ENCODE measurements at places on chromosomes 11 and 22.

DNA sequence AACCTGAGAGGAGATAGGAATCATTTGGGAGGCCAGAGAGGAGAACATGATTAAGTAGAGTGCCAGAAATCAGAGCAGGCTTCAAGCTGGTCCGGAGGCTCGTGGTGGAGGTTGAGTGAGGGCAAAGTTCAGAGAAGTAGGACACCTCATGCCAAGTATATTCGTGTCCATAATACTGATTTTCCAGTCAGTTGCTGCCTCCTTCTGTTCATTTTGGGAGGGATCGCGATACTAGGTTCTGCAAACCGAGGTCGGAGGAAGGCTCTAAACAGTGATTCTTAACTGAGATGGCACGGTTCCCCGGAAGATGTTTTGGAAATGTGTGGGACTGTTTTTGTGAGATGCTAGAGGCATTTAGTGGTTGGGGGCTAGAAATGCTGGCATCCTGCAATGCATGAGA is 13.6 kb upstream of the CD3E start:
- DNase-seq: no peak
- H3K4me3 ChIP-seq: no peak overlapping the region
- H3K4me1 ChIP-seq: peaks cover 7% of the 10 kb centered on the region
- H3K27ac ChIP-seq: no peak overlapping the region

GRCh38 chr11:34243600-34244464 is 114.0 kb downstream of the ABTB2 start:
- no peak overlapping the region for H3K4me3 ChIP-seq
- H3K36me3 ChIP-seq: no peaks in the 10 kb centered on the region
- H3K27me3 ChIP-seq: no peaks in the 10 kb centered on the region
- H3K4me1 ChIP-seq: peaks cover 17% of the 10 kb centered on the region
- no peak for DNase-seq

- DNase-seq: no peak
- no peak overlapping the region for H3K27ac ChIP-seq
- no peaks in the 10 kb centered on the region for H3K36me3 ChIP-seq
- peaks cover 4% of the 10 kb centered on the region for H3K4me1 ChIP-seq
Observed at GRCh38 chr11:67054836-67055523, 1.7 kb upstream of the RHOD start.

GRCh38 chr11:68377389-68377795 is 65.0 kb downstream of the LRP5 start:
- no peak overlapping the region for H3K4me3 ChIP-seq
- H3K36me3 ChIP-seq: no peaks in the 10 kb centered on the region
- no peaks in the 10 kb centered on the region for H3K27me3 ChIP-seq
- H3K4me1 ChIP-seq: no peaks in the 10 kb centered on the region
- no peak overlapping the region for H3K27ac ChIP-seq
- DNase-seq: no peak

DNA sequence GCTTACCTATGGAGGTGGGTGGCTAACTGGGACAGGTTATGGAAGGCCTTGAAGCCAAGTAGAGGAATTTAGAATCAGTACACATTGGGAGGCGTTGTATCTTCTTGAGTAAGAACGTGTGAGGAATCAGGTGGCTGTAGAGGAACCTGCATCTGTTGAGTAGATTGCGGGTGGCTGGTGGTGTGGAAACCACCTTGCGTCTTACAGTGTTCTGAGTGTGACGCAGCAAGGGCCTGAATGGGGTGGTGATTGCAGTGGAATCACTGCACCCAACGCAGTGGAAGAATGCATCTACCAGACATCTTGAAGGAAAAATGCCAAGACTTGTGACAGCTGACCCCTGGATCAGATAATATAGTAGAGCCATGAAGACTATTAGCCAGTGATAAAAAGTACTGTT is 110.8 kb upstream of the NNMT start:
- H3K4me1 ChIP-seq: peaks cover 47% of the 10 kb centered on the region
- DNase-seq: no peak
- no peaks in the 10 kb centered on the region for H3K27me3 ChIP-seq
- H3K36me3 ChIP-seq: no peaks in the 10 kb centered on the region
- H3K27ac ChIP-seq: no peak overlapping the region
- H3K4me3 ChIP-seq: no peak overlapping the region

- H3K36me3 ChIP-seq: no peaks in the 10 kb centered on the region
- H3K4me1 ChIP-seq: no peaks in the 10 kb centered on the region
- no peaks in the 10 kb centered on the region for H3K27me3 ChIP-seq
- no peak overlapping the region for H3K27ac ChIP-seq
Observed at GRCh38 chr22:44243761-44244160, 63.0 kb downstream of the PARVG start.

- peaks cover 24% of the 10 kb centered on the region for H3K4me1 ChIP-seq
- H3K27me3 ChIP-seq: no peaks in the 10 kb centered on the region
- no peak for DNase-seq
- H3K36me3 ChIP-seq: no peaks in the 10 kb centered on the region
Observed at GRCh38 chr11:540583-541432, 3.5 kb downstream of the LRRC56 start.

DNA sequence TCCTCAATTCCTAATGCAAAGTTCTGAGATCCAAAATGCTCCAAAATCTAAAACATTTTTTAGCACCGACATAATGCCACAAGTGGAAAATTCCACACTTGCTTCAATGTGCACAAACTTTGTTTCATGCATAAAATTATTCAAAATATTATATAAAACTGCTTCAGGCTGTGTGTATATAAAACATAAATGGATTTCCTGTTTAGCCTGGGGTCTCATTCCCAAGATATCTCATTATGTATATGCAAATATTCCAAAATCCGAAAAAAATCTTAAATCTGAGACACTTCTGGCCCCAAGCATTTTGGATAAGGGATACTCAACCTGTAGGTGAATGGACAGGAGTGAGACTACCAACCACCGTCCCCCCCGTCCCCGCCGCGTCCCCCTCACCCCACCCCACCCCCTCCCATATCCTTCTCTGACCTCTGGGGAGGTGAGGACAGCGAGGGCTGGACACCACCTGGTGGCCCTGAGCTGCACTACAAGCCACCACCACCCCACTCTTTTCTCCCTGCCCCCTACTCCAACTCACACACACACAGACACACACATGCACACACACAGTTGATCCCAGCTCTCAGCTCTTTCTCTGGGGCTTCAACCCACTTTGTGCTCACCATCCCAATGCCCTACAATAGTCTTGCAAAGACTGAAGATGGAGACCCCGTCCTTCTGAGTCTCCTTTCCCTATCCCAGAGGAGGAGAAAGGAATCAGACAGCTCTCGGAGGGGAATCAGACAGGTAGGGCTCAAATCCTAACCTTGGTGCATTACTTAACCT is 101.0 kb downstream of the PDE2A start:
- no peaks in the 10 kb centered on the region for H3K27me3 ChIP-seq
- no peak overlapping the region for H3K27ac ChIP-seq
- H3K36me3 ChIP-seq: no peaks in the 10 kb centered on the region
- H3K4me3 ChIP-seq: no peak overlapping the region
- H3K4me1 ChIP-seq: no peaks in the 10 kb centered on the region

DNA sequence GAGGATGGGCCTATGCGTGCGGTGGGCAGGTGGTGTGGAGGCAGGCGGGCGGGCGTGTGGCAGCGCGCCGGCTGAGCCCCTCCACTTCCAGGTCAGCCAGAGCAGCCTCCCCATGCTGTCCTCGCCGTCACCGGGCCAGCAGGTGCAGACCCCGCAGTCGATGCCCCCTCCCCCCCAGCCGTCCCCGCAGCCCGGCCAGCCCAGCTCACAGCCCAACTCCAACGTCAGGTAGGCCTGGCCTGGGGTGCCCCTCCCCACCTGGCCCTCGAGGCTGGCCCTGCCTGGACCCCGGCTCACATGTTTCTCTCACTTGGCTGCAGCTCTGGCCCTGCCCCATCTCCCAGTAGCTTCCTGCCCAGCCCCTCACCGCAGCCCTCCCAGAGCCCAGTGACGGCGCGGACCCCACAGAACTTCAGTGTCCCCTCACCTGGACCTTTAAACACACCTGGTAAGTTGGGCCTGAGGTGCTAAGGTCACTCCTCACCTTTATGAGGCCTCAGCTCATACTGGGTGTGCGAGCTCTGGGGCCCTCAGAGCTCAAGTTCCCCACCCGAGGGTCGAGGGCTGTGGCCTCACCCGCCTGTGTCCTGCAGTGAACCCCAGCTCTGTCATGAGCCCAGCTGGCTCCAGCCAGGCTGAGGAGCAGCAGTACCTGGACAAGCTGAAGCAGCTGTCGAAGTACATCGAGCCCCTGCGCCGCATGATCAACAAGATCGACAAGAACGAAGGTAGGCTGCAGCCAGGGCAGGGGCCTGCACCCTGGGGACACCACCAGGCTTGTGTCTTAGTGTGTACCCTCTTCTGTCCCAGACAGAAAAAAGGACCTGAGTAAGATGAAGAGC is 75.3 kb downstream of the MED15 start:
- no peak overlapping the region for H3K27ac ChIP-seq
- no peak overlapping the region for H3K4me3 ChIP-seq
- H3K4me1 ChIP-seq: peaks cover 9% of the 10 kb centered on the region
- peaks cover 80% of the 10 kb centered on the region for H3K36me3 ChIP-seq
- H3K27me3 ChIP-seq: no peaks in the 10 kb centered on the region
- no peak for DNase-seq

GRCh38 chr11:61309739-61310138 is 14.6 kb upstream of the VWCE start:
- peaks cover 76% of the 10 kb centered on the region for H3K36me3 ChIP-seq
- no peaks in the 10 kb centered on the region for H3K27me3 ChIP-seq
- H3K4me1 ChIP-seq: no peaks in the 10 kb centered on the region
- no peak overlapping the region for H3K27ac ChIP-seq
- DNase-seq: no peak

- H3K27ac ChIP-seq: peak overlapping the region; percentile 96
- DNase-seq: no peak
- H3K4me1 ChIP-seq: peaks cover 97% of the 10 kb centered on the region
- no peaks in the 10 kb centered on the region for H3K36me3 ChIP-seq
- no peaks in the 10 kb centered on the region for H3K27me3 ChIP-seq
- peak overlapping the region; percentile 34 for H3K4me3 ChIP-seq
Observed at GRCh38 chr11:35165030-35165422, 26.1 kb downstream of the CD44 start.

DNA sequence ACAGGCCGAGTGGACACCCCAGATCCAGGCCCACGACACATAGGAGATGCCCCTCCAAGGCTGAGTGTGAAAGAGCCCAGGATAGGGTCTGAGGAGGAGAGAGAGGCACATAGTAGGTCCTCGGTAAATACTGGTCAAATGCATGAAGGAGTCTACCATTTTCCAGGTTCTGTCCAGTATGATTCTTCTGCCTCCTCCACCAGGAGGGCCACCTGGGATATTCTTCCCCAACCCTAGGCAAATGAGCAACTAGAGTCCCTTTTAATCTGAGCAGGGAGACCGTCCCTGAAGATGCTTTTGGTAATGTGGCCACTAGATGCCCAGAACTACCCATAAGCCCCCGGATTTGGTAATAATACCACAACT is 6.7 kb downstream of the PDGFB start:
- H3K27ac ChIP-seq: no peak overlapping the region
- no peaks in the 10 kb centered on the region for H3K27me3 ChIP-seq
- DNase-seq: no peak
- no peaks in the 10 kb centered on the region for H3K36me3 ChIP-seq
- H3K4me1 ChIP-seq: peaks cover 69% of the 10 kb centered on the region
- H3K4me3 ChIP-seq: no peak overlapping the region

- DNase-seq: no peak
- H3K27me3 ChIP-seq: peaks cover 13% of the 10 kb centered on the region
Observed at GRCh38 chr11:18236664-18237356, at the start of gene SAA4. TSS of gene SAA4 (minus strand) at chr11:18236802. CDS start at chr11:18235926, 876 bp downstream.

GRCh38 chr11:68810164-68810563 is 31.6 kb downstream of the CPT1A start:
- no peaks in the 10 kb centered on the region for H3K4me1 ChIP-seq
- no peaks in the 10 kb centered on the region for H3K27me3 ChIP-seq
- no peak overlapping the region for H3K27ac ChIP-seq

DNA sequence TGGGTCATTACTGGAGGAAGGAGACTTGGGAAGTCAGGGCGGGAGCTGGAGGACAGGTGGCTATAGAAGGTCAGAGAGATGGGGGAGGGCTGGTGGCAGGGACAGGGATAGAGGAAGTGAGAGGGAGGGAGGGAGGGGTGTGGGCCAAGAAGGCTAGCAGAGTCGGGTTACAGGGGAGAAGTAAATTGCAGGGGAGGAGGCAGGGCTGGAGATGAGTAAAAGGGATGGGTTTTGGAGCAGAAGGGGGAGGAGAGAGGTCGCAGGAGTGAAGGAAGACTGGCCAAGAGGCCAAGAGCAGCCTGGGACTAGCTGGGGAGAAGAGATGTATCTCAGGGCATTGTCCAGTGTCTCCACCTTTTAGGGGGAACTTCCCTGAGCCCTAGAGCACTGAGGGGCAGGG is 33.0 kb downstream of the LRRC10B start:
- no peaks in the 10 kb centered on the region for H3K4me1 ChIP-seq
- peaks cover 5% of the 10 kb centered on the region for H3K27me3 ChIP-seq
- no peak for DNase-seq
- no peaks in the 10 kb centered on the region for H3K36me3 ChIP-seq
- H3K4me3 ChIP-seq: no peak overlapping the region

DNA sequence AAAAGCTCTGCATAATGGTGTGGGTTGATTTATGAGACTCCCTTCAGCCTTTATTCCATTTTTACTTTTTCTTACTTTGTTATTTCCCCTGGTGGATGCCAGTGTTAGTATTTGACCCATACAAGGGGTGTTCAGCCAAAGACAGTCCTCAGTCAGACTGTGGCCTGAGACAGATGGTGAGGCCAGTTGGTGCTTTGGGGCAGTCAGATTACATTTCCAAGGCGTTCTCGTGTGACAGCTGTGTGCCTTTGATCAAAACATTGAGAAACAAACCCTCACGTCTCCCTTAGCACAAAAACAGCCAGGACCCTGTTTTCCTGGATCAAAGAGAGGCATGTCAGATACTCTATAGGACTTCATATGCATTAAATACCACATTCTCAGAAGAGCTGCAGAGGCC is 31.3 kb upstream of the SLN start:
- no peak overlapping the region for H3K27ac ChIP-seq
- DNase-seq: no peak
- H3K4me1 ChIP-seq: no peaks in the 10 kb centered on the region
- H3K36me3 ChIP-seq: no peaks in the 10 kb centered on the region
- H3K4me3 ChIP-seq: no peak overlapping the region

DNA sequence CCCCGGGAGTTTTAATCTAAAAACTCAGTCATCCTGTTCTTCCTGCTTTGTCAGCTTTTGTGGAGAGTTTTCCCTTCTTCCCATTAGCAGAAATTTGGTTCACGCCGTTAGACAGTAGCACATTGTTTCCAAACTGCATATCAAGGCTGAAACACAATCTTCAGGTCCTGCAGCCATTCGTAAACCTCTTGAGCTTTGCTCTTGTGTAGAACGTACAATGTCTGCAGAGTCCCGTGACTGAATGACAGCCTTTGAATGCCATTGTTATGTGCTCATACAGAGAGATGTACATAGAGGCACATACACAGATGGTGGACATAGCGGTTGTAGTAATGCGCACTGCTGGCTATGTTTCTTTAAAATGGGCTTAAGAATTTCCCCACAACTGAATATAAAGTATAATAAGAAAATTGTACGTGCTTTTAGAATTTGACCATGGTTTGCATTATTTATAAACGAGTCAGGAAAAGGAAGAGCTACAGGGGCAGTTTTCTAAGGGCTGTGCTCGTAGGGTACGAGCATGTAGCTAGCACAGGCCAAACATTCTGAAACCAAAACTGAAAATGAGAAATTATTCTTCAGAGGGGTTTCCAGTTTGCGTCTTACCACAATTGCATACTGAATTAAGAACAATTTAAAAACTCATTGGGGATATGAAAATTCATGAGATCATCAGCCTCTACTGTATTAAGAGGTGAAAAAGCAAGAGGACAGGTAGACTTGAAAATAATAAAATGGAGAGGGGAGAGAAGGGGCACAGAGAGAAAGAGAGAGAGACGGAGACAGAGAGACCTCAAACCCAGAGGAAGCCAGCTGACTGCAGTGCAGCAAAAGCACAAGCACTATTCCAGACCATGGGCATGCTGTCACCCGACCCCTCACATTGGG is 310.1 kb downstream of the CADM1 start:
- no peaks in the 10 kb centered on the region for H3K27me3 ChIP-seq
- no peaks in the 10 kb centered on the region for H3K36me3 ChIP-seq
- no peak for DNase-seq
- peak overlapping the region; percentile 13 for H3K4me3 ChIP-seq
